ENCODE measurements at places on chromosomes 7 and 10. TPM values are rescaled to one million over a fixed set of nuclear protein-coding genes. Genes with fewer than 3 reads are reported as not detected.

DNA sequence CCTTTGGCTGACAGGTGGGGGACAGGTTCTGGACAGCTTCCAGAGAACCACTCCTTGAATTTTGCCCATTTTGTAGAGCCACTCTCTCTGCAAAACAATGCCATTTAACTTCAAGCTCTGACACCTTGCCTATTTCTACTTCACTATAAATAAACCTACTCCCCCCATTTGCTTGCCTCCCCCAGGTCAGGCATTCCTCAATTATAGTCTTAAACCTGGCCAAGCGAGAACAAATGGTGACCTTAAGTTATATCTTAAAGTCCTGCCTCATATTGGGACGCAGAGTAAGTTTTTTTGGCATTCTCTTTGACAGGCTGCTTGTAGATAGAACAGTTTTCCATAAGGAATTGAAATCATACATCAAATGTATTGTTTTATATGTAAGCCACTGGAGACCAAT, 706.9 kb downstream of the LRMDA start:
- DNase-seq: no peak

DNA sequence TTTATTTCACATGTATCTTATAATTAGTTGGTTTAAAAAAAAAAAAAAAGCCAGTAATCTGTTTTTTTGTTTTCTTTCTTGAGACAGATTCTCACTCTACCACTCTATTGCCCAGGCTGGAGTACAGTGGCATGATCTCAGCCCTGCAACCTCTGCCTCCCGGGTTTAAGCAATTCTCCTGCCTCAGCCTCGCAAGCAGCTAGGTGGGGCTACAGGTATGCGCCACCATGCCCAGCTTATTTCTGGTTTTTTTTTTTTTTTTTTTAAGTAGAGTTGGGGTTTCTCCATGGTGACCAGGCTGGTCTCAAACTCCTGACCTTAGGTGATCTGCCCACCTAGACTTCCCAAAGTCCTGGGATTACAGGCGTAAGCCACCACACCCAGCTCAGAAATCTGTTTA, 34.1 kb upstream of the CAPZA2 start:
- no peak for DNase-seq

TMEM236 gene
- 0.17 TPM for total RNA-seq

- DNase-seq: peak; percentile 99
Measured at GRCh38 chr10:6778992-6779701, 199.1 kb upstream of the PRKCQ start.

DNA sequence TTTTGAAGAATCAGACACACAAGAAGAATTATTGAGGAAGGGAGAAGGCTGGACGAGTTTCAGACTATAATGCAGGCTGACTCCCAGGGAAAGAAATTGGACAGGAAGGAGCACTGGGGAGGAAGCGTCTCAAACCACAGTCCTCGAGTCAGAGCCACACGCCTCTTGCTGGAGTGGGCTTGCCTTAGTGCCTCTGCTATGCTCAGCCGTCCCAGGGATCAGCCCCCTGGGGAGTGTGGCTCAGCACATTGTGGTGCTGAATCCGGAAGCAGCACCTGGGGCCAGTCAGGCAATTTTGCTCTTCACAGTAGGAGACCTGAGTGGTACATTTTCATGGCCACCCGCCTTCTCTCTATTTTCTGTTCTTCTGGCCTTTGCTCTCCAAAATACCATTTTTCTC, 67.4 kb upstream of the SLC35G1 start:
- DNase-seq: no peak

Measured in mammary epithelial cell (primary cell).